ENCODE measurements at places on chromosomes 11 and 22.

DNA sequence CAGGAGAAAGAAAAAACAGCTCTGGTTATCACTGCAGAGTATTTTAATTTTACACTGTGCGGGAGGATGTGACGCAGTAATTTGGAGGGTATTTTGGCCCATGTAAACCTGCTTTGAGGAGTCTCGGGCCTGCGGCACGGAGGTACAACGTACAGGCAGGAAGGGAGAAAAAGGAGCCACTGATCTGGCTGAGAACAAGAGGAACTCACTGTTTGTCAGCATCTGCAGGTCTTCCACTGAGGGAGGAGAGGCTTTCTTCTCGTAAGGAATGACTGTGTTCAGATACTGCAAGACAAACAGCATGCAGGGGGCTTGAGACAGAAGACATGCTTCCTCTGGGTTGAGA lies 44.0 kb downstream of the FEZ1 start:
- DNase-seq = no peak

- DNase-seq = no peak
Observed at GRCh38 chr11:120722524-120722923, 211.0 kb downstream of the GRIK4 start.

GRCh38 chr22:20011123-20011992 lies 5.3 kb downstream of the ARVCF start:
- DNase-seq = no peak

DNA sequence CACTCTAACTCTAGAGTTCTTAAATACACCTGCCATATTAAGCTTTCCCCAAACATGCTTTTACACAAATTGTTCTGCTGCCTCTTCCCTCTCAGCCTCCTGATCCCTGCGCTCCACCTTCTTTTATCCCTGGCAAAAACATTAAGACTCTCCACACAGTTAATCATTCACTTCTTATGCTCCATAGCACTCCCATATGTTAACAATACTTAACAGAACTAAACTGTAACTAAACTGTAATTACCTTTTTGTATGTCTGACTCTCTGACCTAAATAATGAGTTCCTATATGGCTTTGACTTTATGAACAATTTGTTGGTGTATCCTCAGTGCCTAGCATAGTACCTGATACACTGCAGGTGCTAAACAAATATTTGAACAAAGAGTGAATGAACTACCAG lies 71.8 kb downstream of the BTBD10 start:
- DNase-seq = no peak

DNA sequence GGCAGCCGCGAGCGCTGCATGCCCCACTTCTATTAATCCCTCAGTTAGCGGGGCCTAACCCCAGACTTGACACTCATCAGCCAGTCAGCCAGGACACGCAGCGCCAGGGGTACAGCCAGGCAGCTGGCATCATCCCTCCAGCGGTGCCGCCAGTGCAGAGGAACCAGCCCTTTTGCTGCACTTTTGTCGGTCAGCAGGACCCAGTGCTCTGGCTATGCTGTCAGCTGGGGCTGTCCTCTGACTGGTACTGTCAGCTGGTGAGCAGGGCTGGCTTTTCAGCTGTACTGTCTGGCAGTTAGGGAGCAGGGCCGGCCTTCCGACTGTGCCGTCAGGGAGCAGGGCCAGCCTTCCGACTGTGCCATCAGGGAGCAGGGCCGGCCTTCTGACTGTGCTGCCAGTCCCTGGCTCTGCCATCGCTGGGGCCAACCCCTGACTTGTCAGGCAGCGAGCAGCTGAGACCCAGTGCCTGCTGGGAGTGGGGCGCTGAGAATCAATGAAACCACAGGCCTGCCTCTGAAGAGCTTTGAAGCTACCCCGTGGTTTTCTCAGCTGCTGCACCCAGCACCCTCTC lies 115.4 kb downstream of the KIAA1671 start:
- no peak for DNase-seq

DNA sequence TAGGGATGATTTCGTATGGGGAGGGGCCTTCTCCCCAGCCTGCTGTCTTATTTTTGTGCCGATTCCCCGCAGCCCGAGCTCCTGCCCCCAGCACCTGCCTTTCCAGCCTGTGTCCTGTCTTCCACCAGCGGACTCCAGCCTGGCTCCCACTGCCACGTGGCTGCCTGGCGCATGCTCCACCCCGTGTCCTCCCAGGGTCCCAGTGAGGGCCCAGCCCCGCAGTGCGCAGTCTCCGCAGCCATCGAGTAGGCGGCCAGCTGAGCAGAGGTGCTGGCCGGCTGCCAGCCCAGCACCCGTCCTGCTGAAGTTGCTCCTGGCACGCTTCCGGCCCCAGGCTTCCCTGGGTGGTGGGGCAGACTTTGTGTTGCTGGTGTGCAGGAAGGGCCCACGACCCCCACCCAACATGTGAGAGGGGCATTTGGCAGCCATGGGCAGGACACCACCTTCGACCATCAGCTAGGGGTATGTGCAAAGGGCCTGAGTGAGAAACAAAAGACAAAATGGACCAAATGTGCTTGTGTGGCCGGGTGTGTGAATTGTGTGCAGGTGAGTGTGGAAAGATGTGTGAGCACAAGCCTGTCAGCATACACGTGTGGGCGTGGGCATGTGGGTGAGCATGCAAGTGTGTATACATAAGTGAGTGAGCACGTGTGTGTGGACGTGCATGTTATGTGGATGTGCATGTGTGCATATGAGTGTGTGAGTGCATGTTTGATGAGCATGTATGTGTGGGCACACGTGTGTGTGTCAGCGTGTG lies 55.9 kb downstream of the RTN4R start:
- peak; percentile 20 for DNase-seq

- DNase-seq = no peak
Observed at GRCh38 chr11:79157738-79158137, 283.1 kb downstream of the TENM4 start.

- DNase-seq = no peak
Observed at GRCh38 chr11:76184551-76184993, 21.7 kb downstream of the WNT11 start.

DNA sequence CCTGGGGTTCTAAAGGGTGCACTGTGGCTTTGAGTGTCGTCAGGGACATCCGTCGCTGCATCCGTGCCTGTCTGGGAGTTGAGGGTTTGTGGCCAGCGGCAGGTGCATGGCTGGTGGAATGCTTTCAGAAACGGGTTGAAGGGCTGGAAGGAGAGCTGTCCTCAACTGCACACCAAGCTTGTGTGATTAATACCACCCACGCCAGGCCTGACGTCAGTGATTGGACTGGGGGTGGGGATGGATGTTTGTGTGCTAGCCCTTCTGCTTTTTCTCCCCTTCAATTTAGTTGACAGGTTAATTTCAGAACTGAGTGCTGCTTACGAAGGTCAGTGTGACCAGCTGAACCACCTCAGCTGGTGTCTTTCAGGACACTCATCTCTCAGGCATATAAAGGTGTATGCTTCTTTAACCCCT lies 3.2 kb upstream of the GAB2 start:
- DNase-seq = peak; percentile 50

DNA sequence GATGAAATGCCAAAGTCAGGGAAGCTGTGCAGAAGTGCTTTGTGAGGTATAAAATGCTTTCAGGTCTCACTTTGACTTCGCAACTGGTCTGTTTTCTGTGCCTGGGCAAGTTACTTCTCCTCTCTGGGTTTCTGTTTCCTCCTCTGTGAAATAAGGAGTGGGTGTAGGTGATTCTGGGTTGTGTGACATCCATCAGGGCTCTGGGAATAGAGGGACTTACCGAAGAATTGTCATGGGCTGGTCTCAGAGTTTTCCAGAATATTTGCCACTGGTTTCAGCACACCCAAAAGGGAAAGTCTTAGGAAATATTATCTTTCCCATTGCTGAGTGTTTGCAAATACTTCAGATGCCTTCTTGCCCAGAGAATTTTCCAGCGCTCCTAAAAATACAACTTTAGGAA lies 118.4 kb downstream of the KIAA1671 start:
- no peak for DNase-seq

- DNase-seq = no peak
Observed at GRCh38 chr22:50248196-50249081, 2.6 kb downstream of the HDAC10 start.

GRCh38 chr11:71338801-71339395 lies 86.5 kb upstream of the SHANK2 start:
- no peak for DNase-seq

DNA sequence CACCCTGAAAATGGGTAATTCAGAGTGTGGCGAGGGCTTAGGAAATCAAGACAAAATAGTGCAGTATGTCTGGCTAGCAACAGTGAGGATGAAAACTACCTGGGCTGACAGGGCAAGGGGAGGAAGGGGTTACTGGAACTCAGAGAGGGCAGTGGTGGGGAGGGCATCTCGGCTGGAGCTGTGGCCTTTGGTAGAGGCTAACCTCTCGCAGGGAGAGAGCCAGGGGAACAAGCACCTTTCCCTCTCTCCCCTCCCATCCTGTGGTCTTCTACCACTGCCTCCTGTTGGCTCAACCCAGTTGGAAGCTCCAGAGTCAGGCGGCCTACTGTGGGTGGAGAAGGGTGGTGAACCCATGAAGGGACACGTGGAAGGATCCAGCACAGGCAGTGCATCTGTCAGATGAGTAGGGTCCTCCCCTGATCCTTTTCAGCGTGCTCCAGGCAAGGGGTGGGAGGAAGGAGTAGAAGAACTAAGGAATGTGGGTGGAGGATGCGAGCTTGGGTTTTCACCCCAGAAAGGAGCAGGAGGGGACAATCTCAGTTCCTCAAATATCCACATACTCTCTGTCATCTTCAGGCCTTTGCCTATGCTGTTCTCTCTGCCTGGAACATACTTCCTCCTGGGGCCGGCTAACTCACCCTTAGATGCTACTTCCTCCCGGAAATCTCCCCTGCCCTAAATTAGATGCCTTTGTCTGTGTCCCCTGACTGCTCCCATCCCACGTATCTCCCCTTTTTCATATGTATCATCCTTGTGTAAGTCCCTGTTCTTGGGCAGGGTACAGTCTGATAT lies 6.2 kb upstream of the KCNE3 start:
- DNase-seq = no peak

- DNase-seq = no peak
Observed at GRCh38 chr11:134349109-134349801, 17.5 kb downstream of the GLB1L2 start.

DNA sequence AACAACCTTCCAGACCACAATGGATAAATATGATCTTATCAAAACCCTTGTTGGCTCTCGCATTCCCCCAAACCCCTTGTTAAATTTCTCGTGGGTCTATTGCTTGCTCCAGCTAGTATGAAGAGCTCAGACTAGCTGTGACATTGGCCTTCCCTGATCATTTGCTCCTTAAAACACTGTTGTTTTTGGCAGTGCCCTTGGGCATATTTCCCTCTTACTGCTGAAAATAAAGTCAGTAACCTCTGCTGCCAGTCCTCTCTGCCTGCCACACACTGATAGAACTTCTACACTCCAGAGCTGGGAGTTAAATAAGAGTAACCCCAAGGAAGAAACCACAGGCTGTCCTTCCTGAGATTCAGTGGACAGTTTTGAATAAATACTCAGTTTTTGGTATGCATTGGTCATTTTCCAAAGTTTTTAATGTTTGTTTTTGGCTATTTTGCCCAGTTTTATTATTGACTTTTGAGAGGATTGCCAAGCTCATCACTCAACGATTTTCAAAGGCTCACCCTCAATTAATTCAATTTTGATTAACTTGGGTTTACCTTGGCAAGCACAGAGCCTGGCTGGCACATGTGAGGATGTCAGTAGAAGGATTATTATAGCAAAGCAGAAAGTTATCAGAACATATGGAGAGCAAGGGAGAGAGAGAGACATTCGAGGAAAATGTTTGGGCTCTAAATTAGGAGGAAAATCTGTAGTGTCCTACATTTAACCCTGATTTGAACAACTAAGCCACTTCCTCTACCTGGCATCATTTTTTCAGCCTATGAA lies 84.3 kb upstream of the SYN3 start:
- DNase-seq = no peak

DNA sequence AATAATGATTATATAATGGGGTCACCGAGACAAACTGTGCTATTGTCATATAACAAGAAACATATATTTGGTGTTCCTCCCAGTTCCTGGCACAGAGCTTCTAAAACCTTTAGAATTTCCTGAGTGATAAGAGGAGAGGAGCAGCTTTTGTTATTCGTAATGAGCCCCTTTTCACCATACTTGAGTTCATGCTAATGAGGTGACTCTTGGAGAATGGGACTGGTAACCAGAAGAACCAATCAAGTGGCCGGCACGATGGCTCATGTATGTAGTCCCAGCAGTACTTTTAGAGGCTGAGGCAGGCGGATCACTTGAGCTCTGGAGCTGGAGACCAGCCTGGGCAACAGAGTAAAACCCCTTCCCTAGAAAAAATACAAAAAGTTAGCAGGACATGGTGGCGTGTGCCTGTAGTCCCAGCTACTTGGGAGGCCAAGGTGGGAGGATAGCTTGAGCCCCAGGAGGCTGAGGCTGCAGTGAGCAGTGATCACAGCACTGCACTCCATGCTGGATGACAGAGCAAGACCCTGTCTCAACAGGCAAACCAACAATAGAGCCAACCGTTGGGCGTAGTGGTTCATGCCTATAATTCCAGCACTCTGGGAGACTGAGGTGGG lies 62.7 kb upstream of the FTH1 start:
- DNase-seq = no peak

- no peak for DNase-seq
Observed at GRCh38 chr11:110947096-110947495, 234.9 kb upstream of the ARHGAP20 start.

- DNase-seq = no peak
Observed at GRCh38 chr22:49933236-49934159, 15.1 kb downstream of the CRELD2 start.

- DNase-seq = no peak
Observed at GRCh38 chr11:45362636-45363035, 76.5 kb upstream of the SYT13 start.

DNA sequence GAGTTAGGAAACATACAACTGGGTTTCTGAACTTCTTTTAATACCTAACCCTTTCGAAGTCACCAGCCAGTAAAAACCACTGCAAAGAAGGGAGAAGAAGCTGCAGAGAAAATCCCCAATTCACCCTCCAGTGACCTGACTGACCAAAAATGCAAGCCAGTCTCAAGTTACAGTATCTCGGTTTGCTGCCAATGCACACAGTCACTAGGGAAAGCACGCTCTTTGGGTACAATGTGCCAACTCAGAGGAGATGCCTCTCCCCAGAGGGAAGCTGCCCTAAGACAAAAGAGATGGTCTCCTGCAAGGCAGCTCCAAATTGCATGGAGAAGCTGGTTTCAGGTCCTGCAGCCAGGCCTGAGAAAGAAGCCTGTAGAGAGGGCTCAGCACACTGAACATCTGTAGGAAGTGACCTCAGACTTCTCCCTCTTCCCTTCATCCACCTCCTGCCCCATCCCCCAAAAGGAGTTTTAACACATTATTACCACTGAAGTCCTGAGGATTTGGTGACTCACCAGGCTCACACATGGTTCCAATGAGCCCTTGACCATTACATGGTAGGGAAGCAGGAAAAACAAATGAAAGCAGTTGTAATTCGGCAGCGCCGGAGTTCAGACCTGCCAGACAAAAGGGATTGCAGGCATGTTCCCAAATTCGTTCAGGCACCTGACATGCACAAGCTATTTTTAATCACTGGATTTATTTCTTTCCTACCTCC lies 90.1 kb downstream of the ETS1 start:
- DNase-seq = peak; percentile 97

DNA sequence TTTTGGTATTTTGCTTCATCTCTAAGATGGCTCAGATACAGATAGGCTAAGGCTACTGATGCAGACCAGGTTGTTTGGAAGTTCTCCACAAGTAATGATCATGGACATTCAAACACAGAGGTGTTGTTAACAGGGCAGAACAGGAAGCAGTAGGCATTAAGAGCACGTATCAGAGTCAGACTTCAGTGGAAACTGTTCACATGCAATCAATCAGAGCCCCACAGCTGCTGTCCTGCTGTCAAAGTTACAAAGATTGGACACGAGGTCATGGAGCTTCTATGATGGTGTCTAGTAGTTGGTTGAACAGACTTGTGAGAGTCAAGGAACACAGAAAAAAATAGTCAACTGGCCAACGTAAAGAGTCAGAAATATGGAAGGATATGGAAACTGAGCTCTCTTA lies 19.8 kb downstream of the OR10D3 start:
- DNase-seq = no peak

- DNase-seq = no peak
Observed at GRCh38 chr11:122893131-122893530, 10.6 kb downstream of the JHY start.

Measured in HCEC 1CT (cell line).